Stimulated activated CD4-positive, alpha-beta T cell treated with anti-CD3 and anti-CD28 coated beads, Interleukin-15, amount 100 ng/mL, for 48 hours (primary cell): ENCODE measurements at places on chromosomes 12 and 14.

GRCh38 chr14:61585598-61586543 is 109.4 kb upstream of the HIF1A start:
- DNase-seq: no peak

DNA sequence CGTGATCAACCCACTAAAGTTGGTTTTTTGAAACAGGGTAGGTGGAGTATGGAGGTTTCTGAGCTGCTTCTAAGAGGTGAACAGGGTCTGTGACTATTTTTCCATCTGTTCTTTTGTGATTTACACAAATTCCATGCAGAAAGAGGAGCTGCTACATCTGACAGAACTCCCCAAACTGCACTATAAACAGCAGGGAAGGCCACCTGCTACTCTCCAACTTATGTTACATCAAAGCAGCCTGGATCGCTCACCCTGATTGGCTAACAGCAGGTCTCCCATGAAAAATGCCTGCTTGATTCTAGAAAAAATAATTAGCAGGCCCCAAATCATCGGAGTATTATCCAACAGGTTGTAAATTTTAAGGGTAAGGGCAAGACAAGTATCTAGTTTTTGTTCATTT is 282.9 kb upstream of the FLRT2 start:
- DNase-seq: no peak

DNA sequence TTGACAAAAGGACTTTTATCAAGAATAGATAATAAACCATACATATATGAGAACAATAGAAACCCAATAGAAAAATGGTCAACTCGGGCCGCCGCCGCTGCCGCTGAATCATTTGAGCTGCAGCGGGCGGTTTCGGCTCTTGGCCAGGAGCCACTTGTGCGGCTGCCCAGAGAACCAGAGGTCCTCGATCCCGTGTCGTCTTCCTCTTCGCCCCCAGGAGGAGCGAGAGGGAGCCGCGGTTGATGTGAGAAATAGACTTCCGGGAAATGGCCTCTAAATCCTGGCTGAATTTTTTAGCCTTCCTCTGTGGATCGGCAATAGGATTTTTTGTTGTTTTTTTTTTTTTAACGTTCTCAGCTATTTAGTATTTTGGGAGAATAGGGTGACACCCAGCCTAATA is 44.8 kb downstream of the CPSF6 start:
- peak; percentile 12 for DNase-seq

DNA sequence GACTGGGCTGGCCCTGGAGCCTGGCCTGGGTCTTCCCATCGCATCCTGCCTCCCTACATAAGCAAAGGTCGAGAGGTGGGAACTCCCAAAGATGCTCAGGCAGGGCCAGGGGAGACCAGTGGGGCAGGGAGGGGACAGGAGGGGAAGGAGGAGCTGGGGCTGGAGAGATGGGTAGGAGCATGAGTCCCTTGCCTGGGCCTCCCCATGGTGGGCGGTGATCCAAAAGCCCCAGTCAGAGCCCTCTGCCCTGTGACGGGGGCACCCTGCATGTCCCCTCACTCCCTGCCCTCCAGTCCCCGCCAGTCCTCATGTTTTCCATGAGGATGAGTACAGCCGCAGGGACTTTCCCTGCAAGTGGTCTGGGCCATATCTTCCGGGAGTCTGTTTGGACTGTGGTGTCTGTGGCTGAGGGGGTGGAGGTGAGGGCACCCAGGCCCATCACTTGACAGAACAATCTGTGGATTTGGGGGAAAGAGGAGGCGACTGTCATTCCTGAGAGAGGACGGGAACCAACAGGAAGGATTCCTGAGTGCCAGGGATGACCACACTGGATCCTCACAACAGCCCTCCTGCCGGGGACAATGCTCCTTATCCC is 9.3 kb downstream of the BDKRB2 start:
- DNase-seq: no peak

DNA sequence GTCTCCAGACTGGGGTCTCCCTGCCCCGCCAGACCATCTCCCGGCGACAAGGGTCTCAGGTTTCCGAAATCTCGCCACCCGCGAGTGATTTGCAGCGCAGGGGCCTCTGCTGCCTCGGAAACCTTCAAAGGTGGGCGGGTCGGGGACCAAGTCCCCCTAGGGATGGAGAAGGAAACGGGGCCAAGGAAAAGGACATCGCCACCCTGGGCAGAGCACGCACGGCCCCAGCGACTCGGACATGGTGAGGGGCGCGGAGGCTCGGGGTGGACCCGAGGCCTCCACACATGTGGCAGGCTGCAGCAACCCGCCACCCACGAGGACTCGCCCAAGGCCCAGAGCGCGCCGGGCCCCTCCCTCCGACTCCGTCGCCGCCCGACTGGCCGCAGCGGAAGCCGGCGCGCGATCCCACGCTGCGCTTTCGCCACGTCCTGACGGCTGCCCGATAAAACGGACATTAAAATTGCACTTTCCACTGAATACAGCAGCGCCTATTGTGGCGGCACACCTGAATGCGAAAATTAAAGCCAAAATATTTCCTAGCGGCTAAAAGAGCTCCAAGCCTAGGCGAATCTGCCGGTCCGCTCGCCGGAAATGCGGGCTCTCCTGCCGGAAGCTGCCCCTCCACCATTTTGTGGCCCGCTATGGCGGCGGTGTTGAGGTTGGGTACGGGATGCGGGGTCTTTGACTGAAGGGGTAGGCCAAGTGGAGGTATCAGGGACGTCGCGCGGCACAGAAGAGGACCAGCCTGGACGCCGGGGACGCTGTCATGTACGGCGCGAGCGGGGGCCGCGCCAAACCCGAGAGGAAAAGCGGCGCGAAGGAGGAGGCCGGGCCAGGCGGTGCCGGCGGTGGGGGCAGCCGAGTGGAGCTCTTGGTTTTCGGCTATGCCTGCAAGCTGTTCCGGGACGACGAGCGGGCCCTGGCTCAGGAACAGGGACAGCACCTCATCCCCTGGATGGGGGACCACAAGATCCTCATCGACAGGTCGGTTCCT is at the start of gene SFSWAP:
SFSWAP (plus strand) TSS at position 627 of the 994 bp plus-strand sequence; CDS start at position 767, 140 bp downstream.
- DNase-seq: peak; percentile 75

GRCh38 chr12:121614872-121615467 is 11.4 kb upstream of the ORAI1 start:
- DNase-seq: no peak

GRCh38 chr12:111170543-111170942 is 198.4 kb downstream of the PHETA1 start:
- no peak for DNase-seq

DNA sequence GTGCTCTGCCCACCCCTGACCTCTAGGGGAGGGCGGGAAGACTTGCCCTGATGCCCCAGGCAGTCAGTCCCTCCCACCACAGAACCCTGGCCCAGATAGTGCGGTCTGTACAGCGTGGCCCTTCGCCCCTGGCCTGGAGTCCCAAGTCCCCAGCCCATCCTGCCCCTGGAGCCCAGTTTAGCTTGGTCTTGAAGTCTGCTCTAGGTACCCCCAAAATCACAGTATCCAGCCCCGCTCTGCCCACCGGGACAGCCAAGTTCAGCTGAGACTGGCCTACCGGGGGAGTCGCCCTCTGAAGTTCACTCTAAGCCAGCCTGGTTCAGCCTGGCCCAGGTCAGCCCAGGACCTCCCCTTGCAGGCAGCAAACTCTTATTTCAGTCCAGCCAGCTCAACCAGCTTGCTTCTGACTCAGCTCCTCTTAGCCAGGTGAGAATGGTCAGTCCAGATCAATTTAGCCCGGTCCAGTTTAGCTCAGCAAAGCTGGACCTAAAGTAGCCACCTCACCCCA is 75.9 kb downstream of the TMEM121 start:
- no peak for DNase-seq

DNA sequence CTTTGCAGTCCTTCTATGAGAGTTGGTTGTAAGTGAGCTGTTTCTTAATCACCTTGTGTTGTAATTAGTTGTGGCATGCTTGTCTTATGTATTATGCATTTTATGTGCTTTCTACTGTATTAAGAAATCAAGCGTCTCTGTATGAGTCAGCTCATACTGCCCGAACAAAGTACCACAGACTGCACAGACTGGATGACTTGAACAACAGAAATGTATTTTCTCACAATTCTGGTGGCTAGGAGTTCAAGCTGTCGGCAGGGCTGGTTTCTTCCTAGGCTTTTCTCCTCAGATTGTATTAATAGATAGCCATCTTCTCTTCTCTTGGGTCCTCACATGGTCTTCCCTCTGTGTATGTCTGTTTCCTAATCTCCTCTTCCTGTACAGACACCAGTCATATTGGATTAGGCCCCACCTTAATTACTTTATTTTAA is 77.7 kb downstream of the FLRT2 start:
- DNase-seq: no peak

DNA sequence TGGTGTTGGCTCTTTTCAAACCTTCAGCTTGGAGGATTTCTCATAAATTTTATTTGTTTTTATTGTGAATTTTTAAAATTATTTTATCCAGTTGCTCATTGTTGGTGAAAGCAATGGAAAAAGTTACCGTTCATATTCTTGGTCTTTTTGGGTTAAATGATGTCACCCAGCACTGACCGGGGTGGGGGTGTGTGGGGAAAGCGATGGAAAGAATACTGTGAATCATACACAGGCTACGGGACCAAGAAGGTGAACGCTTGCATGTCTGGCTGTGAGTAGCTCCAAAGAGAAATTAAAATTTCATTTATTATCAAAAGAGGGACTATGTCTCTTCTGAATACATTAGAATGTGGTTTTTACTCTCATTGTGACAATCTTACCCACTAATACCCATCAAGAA is 430.1 kb downstream of the AEBP2 start:
- no peak for DNase-seq

- DNase-seq: no peak
These were observed 38.1 kb upstream of the NT5DC3 start for GRCh38 chr12:103879048-103879692.

- DNase-seq: peak; percentile 32
These were observed 51.6 kb downstream of the PLEKHG3 start for GRCh38 chr14:64755781-64756221.
